ENCODE measurements at places on chromosomes 12 and 14.

GRCh38 chr14:21264025-21264801 lies 5.0 kb downstream of the HNRNPC start:
- DNase-seq = no peak

DNA sequence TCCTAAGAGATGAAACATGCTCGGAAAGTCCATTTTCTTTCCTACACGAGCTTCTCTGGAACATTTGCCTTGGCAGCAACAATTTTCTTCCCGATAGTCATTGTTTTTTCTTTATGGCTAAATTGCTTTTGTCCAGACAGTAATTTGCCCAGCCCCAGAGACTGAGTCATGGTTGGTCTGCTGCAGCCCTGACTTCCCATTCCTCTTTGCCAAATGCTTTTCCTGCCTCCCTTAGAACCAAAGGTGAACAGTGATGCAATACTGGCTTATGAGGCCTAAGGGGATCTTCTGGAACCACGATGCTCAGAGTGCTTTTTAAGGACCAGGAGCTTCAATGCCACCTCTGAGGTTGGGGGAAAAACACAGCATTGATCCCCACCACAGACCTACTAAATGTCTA lies 1599.6 kb upstream of the TMEM132C start:
- no peak for DNase-seq

- DNase-seq = no peak
Measured at GRCh38 chr12:19615384-19615725, 176.1 kb downstream of the AEBP2 start.

GRCh38 chr12:67263471-67263870 lies 5.7 kb upstream of the CAND1 start:
- no peak for DNase-seq

DNA sequence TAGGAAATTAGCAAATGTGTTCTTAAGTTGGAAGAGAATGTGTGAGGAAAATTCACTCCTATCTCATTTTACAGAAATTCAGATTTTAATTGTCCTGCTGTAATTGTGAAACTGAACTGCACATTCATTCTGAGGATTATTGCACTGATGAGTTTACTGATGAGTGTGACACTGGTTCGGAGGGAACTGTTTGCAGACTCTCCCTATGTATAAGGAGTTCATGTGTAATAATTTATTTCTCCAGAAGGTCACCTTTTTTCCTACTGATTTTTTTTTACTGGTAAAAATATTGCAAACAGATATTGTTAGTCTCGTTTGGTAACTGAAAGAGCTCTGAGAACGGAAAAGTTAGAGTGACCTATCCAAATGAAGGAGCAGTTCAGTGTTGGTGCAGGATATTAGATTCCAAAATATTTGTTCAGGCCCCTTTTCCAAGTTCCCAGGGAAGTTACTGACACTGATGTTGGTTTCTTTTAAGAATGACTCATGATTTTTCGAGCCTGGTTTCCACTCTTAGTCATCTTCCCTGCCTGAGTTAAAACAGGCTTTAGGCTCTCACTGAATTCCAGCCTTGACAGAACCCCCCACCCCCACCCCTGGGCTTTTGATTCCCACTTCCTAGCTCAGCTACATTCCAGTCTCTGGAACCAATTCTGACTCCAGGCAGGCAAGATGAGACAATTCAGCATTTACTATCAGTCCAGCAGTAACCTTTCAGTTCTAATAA lies 18.4 kb downstream of the ANO6 start:
- DNase-seq = no peak

DNA sequence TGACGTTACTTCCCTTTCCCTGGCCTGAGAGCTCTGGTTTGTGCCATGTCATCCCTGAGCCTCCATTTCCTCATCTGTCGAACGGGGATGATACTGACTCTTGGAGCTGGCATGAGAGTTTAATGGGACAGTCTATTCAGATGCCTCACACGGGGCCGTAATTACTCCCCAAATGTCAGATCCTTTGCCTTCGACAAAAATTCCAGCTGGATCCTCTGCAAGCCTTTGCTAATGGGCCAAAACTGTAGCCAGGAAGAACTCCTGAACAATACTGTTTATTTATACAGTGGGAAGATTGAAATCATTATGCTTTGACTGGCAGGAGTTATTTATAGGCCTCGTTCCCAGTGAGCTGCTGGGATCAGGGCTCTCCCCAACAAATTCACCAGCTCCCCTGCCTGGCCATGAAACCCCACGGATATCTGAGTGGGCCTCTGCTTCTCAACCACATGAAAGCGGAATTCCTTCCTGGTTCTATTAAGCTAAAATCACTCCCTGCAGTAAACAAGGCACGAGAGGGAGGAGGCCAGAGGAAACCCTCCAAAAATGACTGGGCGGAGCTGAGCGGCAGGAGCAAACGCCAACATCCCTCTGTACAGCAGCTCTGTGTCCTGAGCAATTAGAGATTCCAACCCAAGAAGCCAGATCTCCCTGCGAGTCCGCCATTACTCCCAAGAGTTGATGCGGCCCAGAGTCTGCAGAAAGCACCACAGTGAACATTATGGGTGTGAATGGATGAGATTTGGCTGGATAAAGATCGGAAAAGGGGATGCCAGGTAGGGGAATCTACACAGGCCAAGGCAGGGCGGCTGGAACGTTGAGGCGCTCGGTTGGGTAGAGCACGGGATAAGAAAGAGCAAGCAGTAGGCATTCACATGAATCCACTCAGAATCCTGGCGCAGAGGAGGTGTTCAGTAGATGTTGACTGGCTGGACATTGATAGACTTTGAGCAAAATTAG lies 326.1 kb downstream of the BCL11B start:
- no peak for DNase-seq

DNA sequence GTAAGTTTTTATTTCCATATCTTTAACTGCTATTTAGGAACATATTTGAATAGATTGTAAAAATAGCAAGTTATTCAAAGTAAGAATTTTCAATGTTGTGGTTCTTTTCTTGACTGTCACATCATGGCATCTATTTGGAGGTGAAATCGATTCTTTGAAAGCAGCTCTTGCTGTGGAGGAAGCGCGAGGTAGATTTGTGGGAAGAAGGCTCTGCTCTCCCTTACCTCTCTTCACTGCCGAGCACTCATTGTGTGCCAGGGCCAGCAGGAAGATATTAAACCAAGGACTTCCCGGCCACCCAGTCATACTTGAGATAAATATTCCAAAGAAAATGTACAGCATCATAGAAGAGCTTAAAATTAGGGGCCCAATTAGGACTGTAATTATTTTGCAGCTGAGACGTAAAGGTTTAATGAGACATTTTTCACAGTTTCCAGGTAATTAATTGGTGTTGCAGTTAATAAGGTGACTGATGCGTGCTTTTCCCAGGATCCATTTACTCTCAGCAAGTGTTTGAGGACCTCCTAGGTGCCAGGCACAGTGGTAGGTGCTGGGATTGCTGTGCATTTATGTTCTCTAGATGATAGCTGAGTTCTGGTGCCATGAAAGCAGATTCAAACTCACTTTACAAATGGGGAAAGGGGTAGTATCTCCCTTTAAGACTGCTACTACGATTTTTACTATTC lies 89.2 kb upstream of the DYNC1H1 start:
- DNase-seq = no peak

- DNase-seq = no peak
Measured at GRCh38 chr12:123069436-123070266, 81.2 kb downstream of the PITPNM2 start.

DNA sequence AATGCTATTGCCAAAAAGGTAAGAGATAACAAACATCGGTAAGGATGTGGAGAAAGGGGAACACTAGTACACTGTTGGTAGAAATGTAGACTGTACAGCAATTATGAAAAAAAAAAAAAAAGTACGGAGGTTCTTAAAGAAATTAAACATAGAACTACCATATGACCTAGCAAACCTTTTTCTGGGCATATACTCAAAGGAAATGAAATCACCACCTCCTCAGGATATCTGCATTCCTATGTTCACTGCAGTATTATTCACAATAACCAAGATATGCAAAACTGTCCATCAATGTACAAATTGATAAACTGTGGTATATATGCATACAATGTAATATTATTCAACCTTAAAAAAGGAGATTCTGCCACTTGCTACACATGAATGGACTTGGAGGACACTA lies 60.7 kb downstream of the INSM2 start:
- DNase-seq = no peak

DNA sequence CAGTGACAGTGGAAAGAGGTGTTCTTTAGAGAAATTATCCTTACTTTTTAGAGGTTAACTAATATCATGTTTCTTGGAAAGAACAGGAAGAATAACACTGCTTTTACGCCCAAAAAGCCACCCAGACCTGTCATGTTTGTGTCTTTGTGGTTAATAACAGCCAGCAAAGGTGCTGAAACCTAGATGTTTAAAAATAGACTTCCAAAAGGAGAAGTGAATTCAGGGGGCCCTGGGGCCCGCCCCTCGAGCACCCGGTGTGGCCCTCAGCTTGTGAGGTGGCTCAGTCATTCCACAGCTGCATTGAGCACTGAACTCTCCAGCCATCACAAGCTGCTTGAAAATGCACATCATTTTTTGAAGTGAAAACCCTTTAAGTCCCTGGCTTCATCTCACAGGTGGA lies 20.8 kb upstream of the AMN start:
- no peak for DNase-seq

DNA sequence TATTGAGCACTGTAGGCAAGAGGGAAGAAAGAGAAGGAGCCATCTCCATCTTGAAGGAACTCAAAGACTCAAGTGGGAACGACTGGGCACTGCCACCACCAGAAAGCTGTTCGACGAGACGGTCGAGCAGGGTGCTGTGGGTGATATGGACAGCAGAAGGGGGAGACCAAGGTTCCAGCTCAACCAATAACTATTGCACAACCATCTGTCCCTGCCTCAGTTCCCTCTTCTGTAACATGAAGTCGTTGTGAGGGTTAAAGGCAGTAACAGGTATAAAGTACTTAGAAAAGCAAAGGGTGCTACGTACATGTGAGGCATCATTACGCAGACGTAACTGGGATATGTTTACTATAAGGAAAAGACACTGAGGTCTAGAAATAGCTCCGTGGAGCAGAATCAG lies 13.9 kb upstream of the BDKRB1 start:
- no peak for DNase-seq

GRCh38 chr14:59037086-59037485 lies 151.4 kb upstream of the DAAM1 start:
- DNase-seq = no peak

- no peak for DNase-seq
Measured at GRCh38 chr12:121713257-121713777, 765 bp downstream of the TMEM120B start.

- no peak for DNase-seq
Measured at GRCh38 chr14:56357428-56357827, 222.2 kb upstream of the TMEM260 start.

GRCh38 chr12:29273178-29273843 lies 107.7 kb downstream of the ERGIC2 start:
- DNase-seq = no peak

GRCh38 chr12:100908501-100908900 lies 113.9 kb downstream of the ANO4 start:
- DNase-seq = no peak

DNA sequence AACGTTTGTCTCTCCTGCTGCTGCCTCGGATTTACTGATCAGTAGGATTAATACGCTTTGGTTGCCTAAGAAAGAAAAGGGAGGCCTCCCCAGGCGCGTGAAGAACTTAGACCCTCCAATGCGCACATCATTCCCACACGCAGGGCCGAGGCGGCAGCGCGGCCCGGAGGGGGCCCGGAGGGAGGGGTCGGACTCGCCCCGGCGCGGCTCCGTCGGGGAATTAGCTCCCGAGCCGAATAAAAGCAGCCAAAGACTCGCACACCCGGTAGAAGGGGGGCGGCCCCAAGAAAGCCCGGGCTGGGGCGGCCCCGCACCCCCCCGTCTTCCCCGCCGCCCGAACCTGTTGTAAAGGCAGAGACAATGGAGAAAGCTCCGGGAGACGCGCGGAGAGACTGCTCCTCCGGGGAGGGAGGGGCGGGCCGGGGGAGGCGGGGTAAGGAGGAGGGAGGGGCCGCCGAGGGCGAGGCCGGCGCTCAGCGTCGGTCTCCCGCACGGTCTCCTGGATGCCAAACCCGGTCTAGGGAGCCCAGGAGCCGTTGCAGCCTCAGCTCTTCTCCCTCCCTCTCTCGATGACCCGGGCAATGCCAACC lies at the start of gene NELL2:
Gene NELL2 (minus strand): TSS at position 362 of the 590 bp plus-strand sequence. CDS start 446 bp downstream, outside the sequence.
- DNase-seq = peak; percentile 73

All from NCI-H187 treated with DMSO at 0.1 percent for 48 hours (cell line).